ENCODE measurements at places on chromosomes 3 and 15.

DNA sequence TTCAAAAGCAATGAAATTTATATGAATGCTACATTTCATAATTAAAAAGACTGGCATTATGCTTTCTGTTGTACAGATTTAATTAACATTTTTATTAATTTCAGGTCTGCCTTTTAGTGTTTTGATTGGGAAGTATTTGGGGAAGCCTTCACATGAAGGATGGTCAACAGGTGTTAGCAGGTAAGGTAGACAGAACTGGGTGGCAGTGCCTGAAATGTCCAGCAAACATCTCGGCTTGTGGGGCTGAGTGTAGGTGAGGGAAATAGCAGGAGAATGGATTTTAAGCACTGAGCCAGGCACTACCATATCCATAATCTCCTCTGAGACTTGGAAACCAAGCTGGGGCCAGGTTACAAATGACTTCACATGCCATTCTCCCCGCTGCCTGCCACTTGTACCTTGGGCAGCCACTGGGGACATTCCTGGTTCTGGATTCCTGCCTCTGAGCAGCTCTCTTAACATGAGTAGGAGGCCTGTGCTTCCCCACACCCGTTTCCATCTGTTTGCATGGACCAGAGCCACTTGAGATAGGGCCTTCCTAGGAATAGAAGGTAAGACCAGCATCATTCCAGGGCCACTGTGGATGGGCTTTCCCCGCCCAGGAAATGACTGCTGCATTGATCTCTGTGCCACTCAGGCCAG is 125.9 kb upstream of the HES1 start:
- no peak for DNase-seq

DNA sequence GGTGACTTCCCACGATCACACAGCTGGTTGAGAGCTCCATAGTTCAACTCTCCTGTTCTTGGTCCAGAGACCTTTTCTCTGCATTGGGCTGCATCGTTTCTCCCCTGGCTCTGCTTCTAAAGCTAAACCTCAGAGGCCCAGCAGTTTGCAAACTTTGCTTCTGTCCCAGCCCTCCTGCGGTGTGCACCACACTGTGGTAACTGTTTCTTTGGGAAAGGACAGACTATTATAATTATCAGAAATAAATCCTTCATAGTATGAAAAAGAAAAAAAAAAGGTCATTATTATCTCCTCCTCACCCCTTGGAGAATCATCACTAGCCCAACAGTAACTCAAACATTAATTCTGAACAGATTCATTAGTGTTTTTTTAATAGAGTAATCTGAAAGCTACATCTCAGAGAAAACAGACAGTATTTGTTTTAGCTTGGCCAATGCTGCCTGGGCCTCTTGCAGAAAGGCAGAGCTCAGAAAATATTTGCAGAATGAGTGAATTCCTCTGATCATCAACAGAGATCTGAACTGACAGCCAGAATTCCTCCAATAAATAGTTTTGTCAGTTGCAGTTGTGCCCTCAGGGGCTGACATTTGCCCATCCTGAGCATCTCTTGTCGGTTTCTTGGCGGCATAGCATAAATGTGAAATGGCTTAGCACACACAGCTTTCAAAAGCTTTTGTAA is 52.9 kb downstream of the BFSP2 start:
- DNase-seq = no peak

DNA sequence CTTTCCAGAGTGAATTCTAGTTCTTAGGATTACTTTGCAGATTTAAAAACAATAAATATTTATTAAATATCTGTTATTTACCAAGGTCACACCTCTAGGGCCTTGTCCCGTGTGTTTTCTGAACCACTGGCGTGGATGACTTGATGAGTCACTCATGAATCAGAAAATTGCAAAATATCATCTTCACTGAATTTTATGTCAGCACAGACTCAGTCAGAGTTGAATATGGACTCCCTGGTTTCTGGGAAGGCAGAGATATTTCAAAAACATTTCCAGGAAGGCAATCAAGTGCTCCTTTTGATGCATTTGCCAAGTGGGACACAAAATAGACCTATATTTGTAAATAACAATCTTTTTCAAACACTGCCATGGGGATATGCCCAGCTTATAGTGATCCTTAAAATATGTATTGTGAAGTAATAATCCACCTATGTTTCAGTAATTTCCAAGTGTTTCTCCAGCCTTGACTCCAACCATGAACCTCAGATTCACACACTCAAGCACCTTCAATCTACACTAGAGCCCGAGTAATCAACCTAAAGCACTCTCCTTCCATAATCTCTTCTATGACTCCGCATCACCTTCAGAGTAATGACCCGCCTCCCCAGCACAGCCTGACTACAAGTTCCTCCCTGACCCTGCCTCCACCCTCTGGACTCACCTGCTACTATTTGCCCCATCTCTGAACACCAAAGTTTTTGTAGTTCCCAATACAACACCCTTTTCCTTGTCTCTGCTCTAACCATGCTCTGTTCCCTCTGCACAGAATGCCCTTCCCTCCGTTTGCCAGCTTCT is 24.3 kb downstream of the DPH3 start:
- DNase-seq = no peak

DNA sequence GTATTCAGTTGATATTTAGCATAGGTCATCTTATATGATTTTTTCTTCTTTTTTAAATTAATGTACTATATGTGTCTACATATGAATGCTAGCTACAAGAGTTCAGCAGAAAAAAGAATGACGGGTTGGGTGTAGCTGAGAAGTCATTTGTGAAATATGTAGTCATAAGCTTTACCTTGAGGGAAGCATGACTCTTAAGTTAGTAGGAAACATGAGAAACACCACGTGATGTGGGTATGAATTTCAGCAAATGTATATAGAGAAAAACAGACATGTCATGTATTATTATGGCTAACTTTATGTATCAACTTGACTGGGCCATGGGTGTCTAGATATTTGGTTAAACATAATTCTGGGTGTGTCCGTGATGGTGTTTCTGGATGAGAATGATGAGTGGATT is 125.0 kb downstream of the RAP2B start:
- DNase-seq = no peak

DNA sequence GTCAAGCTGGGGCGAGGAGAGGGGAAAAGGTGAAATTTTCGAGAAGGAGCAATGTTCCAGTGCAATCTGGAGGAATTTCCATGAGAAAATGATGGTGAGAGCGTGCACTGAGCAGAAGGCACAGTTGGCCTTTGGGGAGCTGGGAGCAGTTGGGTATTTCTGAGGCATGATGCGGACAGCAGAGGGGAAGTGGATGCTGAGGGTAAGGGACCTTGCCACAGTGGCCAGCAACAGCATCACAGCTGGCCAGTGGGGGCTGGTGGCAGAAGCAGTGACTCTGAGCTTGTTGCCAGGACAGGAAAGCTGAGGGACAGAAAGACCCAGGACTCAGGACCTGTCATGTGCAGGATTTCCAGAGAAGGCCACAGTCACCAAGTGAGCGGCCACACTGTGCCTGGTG is 98.9 kb downstream of the LSM3 start:
- DNase-seq = no peak

DNA sequence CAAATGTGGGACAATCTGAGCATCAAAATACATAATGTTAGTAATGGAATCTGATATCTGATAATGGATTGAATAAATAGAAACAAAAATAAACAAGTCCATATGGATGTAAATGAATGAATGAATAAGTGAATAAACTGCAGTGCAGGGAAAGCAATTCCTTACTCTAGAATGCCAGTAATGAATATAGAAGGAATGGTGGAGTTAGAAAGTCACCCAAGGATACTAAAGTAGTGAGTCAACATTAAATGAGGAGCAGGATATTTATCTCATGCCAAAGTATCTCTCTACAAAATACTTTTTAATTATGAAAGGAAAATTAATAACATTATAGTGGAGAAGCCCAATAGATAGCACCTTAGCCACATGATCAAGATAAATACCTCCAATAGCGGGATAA is 300.3 kb downstream of the FEZF2 start:
- no peak for DNase-seq

- no peak for DNase-seq
Measured at GRCh38 chr15:52796753-52797520, 6.8 kb upstream of the ONECUT1 start.

- no peak for DNase-seq
Measured at GRCh38 chr3:15043408-15044171, 21.5 kb downstream of the MRPS25 start.

DNA sequence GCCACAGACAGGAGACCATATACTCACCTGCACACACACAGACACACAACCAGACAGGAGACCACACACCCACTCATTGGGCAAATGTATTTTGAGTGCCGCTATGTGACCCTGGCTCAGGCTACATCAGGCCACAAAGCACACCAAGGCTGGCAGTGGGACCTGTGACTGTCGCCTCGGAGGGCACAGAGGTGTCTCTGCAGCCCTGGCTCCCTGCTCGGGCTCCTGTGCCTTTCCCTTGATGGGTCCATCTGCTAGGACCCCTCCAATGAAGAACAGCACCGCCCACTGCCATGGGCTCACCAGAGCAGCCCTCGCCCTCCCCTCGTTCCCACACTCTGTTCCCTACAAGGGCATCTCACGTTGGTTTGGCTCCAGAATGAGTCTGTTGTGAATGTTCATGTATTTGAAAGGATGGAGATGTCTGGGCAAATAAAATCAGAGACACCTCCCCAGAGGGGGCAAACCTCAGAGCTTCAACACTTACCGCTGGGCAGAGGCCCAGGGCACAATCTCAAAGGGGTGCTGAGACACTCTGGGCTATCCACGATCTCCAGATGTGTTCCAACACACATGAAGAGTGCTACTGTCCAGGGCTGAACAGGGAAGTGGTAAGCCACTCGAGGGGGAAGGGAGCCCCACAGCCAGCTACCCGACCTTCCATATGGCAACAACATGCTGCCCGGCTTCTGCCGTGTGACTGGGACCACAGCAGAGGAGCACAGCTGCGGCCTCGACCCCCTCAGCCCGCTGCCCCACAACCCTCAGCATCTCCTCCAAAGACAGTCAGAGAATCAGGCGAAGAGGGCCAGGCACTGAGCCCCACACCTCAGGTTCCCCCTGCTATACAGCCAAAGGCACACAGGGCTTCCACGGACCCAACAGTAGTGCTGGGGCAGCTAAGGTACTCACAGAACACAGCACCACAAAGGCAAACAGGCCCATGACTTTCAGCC is 74.9 kb downstream of the OCA2 start:
- no peak for DNase-seq

DNA sequence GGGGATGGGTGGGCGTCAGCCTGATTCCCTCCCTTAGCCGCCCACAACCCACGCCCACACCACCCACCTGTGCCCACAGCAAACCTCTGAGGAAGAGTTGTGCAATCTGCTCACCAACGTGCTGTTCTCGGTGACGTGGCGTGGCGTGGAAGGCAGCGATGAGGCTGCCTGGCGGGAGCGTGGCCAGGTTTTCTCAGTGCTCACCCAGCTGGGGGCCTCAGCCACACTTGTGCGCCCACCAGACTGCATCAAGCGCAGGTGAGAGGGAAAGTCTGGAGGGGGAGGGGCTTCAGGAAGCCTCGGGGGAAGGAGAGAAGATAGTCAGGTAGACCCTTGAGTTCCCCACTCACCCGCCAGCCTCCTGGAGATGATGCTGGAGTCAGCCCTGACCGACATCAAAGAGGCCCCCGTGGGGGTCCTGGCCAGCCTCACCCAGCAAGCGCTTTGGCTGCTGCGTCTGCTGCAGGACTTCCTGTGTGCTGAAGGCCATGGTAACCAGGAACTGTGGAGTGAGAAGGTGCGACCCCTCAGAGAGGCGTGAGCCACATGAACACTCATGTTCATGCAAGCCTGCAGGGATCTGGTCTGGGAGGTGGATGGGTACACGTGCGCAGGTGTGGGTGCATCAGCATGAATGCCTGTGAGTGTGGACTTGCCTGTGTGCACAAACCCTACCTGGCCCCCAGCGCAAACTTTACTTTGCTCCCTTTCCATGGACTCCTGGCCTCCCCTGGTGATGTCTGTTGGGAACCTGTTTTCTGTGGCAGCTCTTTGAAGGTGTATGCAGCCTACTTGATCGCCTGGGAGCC is 21.7 kb downstream of the NBEAL2 start:
- DNase-seq = no peak

DNA sequence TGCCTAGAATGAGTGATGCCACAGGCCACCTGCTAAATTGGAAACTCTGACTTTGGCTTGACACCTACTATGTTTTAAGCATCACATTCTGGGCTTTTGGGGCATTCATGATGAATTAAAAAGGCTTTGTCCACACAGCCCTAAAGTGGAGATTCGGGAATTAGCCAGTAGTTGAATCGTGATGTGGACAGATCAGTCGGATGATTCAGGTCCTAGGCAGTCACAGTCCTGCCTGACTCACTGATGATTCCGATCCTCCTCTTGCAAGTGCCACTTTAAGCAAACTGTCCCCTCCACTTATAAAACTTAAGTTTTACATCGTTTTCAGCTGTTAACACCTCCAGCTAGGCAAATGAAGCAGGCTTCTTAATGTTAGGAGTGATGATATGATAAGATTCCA is 75.3 kb downstream of the SYNPR start:
- DNase-seq = no peak

GRCh38 chr15:80816049-80816653 is 37.0 kb downstream of the CEMIP start:
- no peak for DNase-seq

DNA sequence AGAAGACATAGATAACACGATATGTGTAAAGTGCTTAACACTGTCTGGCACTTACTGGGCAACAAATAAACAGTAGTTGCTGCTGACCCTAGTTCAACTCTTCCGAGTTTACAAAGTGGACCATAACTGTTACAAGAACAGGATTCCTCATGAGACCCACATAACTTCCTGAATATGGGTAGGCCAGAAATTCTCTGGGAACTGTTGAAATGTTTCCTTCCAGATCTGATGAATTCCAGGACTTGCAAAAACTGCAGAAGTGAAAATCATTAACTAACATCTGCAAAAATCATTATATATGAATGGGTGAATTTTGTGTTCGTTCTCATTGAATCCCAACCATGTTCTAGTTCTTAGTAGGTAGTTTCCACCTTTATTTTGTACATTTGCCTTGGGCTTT is 181.7 kb upstream of the MME start:
- no peak for DNase-seq

GRCh38 chr15:38054488-38054887 is 120.0 kb downstream of the TMCO5A start:
- no peak for DNase-seq

DNA sequence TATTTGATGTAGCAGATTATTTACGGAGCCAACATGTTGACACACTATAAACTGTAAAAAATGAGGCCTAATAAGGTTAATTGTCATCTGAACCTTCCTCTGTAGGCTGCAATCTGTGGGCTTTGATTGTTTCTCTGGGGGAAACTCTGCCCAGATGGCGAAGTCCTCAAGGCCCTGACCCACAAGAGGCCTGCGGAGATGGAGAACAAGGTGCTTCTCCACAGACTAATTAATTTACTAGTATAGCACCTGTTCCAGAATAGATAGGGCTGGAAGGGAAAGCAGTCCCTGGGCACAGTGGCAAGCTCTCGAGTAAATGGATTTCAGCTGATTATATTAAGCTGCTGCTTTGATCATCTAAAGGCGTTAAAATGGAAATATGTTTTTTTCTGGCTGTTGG is 338.8 kb upstream of the DNAJC19 start:
- no peak for DNase-seq

- DNase-seq = no peak
Measured at GRCh38 chr3:110738531-110738930, 333.1 kb upstream of the NECTIN3 start.

- no peak for DNase-seq
Measured at GRCh38 chr3:187305881-187306280, 14.3 kb upstream of the MASP1 start.

All from activated CD8-positive, alpha-beta memory T cell treated with anti-CD3 and anti-CD28 coated beads for 24 hours (primary cell).